ENCODE measurements at places on chromosomes 12 and 14.

DNA sequence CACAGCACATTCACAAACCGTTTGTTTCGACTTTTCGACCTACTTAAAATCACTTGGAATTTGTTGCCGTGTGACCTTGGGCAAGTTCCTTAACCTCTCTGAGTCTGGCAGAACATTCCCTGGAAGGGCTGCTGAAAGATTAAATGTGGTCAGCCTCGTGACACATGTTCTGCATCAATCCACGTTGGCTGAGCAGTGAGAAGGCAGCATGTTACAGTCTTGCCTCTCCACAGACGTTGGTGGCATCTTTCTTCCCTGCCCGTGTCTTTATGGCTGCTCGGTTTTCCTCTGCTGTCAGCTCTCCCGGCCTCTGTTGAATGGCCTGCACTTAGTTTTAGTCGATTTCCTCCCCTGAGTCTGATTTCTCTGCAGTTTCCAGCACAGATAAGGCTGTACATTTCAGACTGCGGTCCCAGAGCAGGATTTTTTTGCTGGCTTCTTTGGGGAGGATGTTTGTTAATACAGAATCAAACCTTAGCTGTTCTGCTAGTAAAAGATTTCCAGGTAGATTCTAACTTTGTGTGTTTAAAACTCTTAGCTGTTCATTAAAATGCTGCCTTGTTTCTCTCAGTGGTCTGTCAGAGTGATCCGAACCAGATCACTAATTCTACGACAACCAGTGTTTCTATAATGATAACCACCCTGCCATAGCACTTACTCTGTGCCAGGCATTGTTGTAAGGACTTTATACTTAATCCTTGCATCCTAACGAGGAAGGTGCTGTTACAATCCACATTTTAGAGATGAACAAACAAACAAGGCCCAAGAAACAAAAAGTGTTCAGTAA lies 217.1 kb downstream of the CHST11 start:
- no peak for DNase-seq

GRCh38 chr14:22996768-22997654 lies 12.9 kb downstream of the C14orf93 start:
- no peak for DNase-seq

DNA sequence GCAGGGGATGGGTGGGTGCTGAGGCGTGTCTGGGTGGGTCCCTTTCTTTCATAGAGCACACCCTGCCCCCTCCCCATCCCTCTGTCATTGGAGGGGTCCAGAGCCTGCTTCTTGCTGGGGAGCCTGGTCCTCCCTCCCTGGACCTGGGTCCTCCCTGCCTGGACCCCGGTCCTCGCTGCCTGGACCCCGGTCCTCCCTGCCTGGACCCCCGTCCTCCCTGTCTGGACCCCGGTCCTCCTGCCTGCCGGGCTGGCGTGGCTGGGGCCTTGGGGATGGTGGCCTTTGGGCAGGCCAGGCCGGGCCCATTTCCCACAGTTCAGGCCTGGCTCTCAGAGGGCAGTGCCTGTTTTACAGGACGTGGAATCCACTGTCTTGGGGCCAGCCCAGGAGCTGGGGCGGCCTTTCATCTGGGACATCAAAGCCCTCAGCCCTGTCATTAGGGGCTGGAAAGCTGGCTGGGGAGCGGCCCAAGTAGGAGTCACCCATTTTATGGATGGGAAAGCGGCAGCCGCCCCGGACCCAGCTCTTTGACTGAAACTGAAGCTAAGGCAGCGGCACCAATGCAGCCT lies 44.6 kb downstream of the KIF26A start:
- DNase-seq, result no peak

DNA sequence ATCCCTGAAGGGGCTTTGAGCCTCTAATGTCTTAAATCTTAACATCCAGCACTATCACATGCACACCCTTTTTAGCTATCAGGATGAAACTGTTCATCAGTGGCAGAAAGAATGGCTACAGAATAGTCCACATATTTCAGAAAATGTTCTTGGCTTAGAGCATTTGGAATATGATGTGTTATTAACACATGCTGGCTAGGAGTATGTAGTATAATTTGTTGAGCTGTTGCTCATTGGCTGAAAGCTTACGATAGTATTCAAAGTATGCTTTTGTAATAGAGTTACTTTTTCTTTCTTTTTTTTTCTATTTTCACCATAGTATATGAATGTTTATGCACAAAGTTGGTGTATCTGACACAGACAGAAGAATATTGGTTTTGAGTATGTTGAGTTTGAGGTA lies 55.1 kb downstream of the MNAT1 start:
- DNase-seq, result no peak

DNA sequence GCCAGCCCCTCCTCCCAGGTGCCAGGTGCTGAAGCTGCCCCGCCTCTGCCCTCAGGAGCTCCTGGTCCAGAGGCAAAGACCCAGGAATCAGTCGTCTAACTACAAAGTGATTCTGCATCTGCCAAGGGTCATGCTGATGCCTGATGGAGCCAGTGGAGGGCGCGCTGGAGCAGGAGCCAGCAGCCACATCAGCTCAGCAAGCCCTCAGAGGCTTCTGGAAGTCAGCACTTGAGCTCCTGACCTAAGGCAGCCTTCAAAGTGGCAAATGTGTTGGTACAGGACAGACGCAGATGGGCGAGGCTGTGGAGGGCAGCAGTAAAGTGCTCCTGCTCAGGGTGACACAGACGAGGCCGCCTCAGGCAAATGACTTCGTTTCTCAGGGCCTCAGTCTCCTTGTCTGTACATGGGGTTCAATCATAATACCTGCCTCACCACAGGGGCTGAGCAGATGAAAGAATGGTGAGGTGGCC lies 10.9 kb downstream of the C12orf43 start:
- peak; percentile 36 for DNase-seq

DNA sequence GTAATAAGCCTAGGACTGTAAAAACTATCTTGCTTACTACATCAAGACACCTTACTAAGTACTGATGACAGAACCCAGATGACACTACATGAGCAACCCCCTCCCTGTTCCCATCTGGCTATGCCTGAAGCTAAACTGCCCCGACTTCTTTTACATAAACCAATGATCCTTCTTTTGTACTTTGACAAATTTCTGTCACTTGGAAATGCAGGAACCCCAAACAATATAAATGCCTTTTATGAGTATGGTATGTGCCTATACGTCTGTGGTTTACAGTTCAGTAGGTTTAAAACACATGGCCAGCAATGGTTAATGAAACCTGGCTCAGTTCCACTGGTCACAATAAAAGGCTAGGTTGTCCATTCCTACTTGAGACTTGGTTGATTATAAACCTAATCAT lies 6.1 kb downstream of the SYCP3 start:
- DNase-seq, result no peak

- DNase-seq, result no peak
These were observed 91.0 kb downstream of the PIK3C2G start for GRCh38 chr12:18352312-18352711.

- no peak for DNase-seq
These were observed 75.9 kb upstream of the FBRSL1 start for GRCh38 chr12:132413931-132414588.

- no peak for DNase-seq
These were observed 322.5 kb downstream of the ZFP36L1 start for GRCh38 chr14:68470361-68470760.

- DNase-seq, result no peak
These were observed 22.0 kb upstream of the MGST1 start for GRCh38 chr12:16325426-16325825.

- DNase-seq, result no peak
These were observed 79.9 kb downstream of the NEDD1 start for GRCh38 chr12:96986883-96987523.

- peak; percentile 77 for DNase-seq
These were observed 7.3 kb upstream of the IFI27L2 start for GRCh38 chr14:94136575-94137331.

- DNase-seq, result no peak
These were observed 96.7 kb downstream of the NUBPL start for GRCh38 chr14:31657917-31658316.

GRCh38 chr14:75430526-75430925 lies 2.7 kb downstream of the JDP2 start:
- no peak for DNase-seq

DNA sequence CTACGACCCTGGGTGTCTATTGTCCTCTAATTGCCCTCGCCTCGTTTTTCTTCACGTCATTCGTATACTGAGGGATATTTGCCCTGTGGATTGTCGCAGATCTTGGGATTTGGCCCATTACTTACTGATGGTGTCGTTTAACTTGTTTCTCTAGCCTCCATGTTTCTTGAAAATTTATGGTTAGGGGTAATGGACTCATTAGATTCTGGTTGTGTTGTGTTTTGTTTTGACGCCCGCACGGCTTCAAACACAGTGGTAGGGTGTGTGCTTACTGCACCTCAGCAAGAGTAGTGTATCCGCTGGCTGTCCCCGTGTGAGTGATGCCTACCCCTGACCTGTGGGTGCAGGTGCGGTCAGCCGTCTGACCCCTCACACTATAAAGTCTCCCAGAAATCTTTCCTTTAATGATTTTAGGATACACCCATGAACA lies 874 bp upstream of the RNU6-8 start:
- DNase-seq, result no peak

- no peak for DNase-seq
These were observed 19.3 kb upstream of the CDKN3 start for GRCh38 chr14:54377501-54377900.

- DNase-seq, result no peak
These were observed 176.3 kb upstream of the DIO2 start for GRCh38 chr14:80387563-80387981.
